ENCODE measurements at places on chromosomes 16 and 17. TPM values are rescaled to one million over a fixed set of nuclear protein-coding genes. Genes with fewer than 3 reads are reported as not detected.

SETD1A gene
- 5.1 TPM for total RNA-seq

NETO2 gene
- total RNA-seq, result 34.4 TPM

ENPP7 gene
- total RNA-seq, result not detected

KSR1 gene
- total RNA-seq, result 42.3 TPM

FZD2 gene
- total RNA-seq, result 0.38 TPM

SPNS2 gene
- total RNA-seq, result 36.3 TPM

WNT9B gene
- total RNA-seq, result not detected

ATAD5 gene
- 7.7 TPM for total RNA-seq

KRTAP3-2 gene
- not detected for total RNA-seq

NPIPB9 gene
- 4.1 TPM for total RNA-seq

TBC1D3C gene
- total RNA-seq, result not detected

MEOX1 gene
- not detected for total RNA-seq

HSD17B2 gene
- 38.5 TPM for total RNA-seq

OGFOD1 gene
- total RNA-seq, result 103 TPM

XPO6 gene
- total RNA-seq, result 113 TPM

OTOP2 gene
- not detected for total RNA-seq

SDK2 gene
- not detected for total RNA-seq

TEX19 gene
- total RNA-seq, result under 0.01 TPM

TK2 gene
- total RNA-seq, result 39.5 TPM

ADAD2 gene
- 0.10 TPM for total RNA-seq

ABCC11 gene
- not detected for total RNA-seq

Data from vein endothelial cell (primary cell).